ENCODE measurements at places on chromosomes 6 and 20.

GRCh38 chr6:5261545-5262109, 314 bp downstream of the FARS2 start:
- no peak for DNase-seq

DNA sequence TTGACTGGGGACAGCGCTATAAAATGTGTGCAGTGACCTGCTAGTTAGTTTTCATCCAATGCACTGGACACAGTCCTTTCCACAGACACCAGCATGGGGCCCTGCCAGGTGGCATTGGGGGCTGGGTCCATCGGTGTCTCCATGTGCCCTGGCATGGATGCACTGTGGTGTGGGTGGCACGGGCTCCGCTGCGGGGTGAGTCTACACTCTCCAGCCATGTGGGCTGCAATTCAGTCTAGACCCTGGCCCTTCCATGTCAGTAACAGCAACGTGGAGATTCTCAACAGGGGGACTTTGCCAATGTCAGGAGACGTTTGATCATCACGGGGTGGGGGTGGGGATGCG, 100.0 kb downstream of the RAMACL start:
- DNase-seq: no peak

- no peak for DNase-seq
Measured at GRCh38 chr6:92479831-92480230, 939.5 kb downstream of the EPHA7 start.

DNA sequence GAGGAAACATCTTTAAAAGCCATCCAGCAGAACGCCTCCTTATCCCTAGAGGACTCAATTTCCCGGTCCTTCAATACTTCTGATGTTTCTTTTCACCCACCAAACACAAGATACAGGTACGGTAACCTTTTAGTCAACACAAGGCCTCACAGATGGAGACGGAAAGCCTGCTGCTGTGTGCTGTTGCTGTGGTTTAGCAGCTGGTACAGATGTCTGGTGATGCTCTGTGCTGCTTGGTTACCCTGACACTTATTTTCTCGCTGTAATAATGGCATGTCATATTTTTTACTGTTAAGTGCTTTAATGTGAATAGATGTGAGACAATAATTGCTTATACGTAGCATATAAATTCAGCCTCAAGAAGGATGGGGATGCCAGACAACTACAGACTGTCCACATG, 25.3 kb downstream of the GMDS start:
- DNase-seq: no peak

DNA sequence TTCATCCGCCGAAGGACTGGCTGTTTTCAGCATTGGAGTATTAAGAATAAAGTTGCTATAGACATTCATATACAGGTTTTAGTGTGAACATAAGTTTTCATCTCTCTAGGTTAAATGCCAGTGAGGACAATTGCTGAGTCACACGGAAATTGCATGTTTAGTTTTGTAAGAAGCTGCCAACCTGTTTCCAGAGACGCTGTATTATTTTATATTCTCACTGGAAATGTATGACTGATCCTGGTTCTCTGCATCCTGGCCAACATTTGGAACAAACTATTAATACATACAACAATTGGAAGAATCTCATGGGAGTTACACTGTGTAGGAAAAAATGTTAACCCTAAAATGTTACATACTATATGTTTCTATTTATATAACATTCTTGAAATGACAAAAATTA, 16.7 kb upstream of the TGM6 start:
- DNase-seq: no peak

DNA sequence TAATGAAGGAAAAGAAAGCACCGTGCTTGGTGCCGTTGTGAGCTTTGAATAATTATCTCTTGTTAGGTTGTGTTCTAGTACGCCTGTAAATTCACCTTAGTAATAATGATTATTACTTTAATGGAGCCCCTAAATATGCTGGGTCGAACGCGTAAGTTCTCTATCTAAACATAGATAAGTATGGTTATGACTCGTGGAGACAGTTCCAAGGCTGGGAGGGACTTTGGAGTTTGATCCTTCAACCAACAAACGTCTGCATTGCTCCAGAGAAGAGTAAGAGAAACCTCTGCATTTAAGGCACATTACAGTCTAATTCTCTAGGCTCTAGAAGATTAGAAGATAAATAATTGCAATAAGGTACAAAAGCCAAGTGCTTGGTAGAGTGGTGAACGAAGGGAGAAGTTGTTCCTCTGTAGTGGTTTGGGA, 514 bp downstream of the ACOT13 start:
- no peak for DNase-seq

DNA sequence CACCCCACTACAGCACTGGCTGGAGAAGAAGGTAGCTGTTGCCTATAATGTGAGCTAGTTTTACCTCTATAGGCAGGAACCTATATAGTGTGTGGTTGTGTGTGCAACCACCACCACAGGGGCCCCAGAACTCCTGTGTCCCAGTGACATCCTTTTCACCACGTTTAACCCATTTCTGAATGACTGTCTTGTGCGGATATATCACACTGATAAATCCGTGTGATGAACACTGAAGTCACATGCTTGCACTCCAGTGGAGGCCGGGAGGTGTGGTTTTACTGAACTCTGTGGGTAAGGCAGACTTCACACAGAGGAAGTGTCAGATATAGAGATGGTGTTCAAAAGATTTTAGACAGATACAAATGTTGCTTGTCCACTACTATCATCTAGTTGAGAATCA, 32.5 kb downstream of the SDHAF4 start:
- no peak for DNase-seq

GRCh38 chr20:24773751-24774201, 175.3 kb upstream of the CST7 start:
- DNase-seq: peak; percentile 55

- DNase-seq: no peak
Measured at GRCh38 chr20:57291003-57291402, 24.6 kb upstream of the BMP7 start.

DNA sequence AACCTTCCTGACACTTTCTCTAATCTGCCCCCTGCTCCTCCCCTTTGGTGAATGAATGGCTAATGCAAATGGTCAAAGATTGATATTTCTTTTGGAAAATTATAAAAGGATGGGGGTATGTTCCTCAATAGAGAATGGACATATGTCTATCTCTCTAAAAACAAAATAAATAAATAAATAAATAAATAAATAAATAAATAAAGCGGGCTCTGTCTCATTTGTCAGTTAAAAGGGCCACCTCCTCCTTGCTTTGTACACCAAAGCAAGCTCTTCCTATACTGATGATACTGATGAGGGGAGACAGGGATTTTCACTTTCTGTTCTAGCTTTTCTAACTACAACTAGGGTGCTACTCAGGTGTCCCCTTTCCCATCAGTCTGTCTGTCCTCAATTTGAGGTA, 135.5 kb upstream of the SPACA1 start:
- no peak for DNase-seq

DNA sequence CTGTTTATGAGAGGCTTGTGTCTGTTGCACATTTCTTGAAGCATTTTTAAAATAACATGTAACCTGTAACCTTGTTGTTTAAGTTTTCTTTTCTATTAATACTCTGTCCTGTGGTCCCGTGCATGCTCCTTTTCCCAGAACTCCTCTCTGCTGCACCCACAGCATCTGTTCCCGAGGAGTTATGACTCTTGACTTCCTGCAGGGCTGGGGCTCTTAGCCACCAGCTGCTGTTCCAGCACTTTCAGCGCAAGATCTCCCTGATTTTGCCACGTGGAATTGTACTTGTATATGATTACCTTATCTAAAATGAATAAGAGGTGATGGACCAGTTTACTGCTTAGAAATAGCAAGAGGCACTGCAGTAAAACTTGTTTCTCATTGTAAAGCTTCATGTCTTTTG, 150.6 kb downstream of the QKI start:
- DNase-seq: no peak

GRCh38 chr6:39335780-39336545, 13.5 kb upstream of the KCNK16 start:
- DNase-seq: no peak

GRCh38 chr6:153976921-153977693, 61.9 kb upstream of the OPRM1 start:
- DNase-seq: peak; percentile 39

GRCh38 chr6:17709476-17709875, 2.8 kb upstream of the NUP153 start:
- no peak for DNase-seq

GRCh38 chr6:128855581-128856085, 27.3 kb upstream of the LAMA2 start:
- DNase-seq: no peak

GRCh38 chr6:15769511-15770018, 106.7 kb upstream of the DTNBP1 start:
- no peak for DNase-seq

- DNase-seq: no peak
Measured at GRCh38 chr6:74899416-74899815, 306.4 kb downstream of the COL12A1 start.

DNA sequence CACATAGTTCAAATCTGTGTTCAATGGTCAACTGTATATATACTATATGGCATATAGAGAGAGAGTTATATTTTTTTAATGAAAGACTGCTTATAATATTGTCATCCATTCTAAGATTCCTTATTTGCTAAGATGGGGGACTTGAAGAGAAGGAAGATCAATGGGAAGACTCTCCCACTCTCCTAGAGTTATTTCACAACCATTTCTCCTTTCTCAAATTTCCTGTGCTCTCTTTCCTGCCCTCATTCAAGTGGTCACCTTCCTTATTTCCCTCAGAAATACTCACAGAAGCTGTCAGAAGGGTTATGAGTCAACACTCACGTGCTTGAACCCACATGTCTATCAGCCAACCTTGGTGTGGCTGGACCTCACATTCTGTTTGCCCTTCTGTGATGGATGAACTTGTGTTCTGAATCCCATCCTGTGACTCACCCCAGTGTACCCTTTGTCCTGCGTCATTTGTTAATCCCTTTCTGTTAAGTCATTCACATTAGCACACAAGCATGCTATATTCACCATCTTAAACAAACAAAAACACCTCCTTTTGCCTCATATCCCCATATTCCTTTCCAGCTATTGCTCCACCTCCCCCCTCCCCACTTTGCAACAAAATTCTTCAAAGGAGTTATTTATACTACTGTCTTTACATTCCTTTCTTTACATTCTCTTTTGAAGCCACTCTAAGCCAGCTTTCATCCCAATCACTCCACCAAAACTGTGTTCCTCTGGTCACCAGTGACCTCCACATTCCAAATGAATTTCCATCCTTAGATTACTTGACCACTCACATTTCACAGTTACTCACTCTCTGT, 279.3 kb upstream of the TCF21 start:
- DNase-seq: peak; percentile 85

- no peak for DNase-seq
Measured at GRCh38 chr20:17628101-17628841, 53.8 kb downstream of the RRBP1 start.

- no peak for DNase-seq
Measured at GRCh38 chr6:136822046-136822375, 381 bp upstream of the PEX7 start.

- no peak for DNase-seq
Measured at GRCh38 chr6:81939766-81940165, 187.3 kb upstream of the TENT5A start.

DNA sequence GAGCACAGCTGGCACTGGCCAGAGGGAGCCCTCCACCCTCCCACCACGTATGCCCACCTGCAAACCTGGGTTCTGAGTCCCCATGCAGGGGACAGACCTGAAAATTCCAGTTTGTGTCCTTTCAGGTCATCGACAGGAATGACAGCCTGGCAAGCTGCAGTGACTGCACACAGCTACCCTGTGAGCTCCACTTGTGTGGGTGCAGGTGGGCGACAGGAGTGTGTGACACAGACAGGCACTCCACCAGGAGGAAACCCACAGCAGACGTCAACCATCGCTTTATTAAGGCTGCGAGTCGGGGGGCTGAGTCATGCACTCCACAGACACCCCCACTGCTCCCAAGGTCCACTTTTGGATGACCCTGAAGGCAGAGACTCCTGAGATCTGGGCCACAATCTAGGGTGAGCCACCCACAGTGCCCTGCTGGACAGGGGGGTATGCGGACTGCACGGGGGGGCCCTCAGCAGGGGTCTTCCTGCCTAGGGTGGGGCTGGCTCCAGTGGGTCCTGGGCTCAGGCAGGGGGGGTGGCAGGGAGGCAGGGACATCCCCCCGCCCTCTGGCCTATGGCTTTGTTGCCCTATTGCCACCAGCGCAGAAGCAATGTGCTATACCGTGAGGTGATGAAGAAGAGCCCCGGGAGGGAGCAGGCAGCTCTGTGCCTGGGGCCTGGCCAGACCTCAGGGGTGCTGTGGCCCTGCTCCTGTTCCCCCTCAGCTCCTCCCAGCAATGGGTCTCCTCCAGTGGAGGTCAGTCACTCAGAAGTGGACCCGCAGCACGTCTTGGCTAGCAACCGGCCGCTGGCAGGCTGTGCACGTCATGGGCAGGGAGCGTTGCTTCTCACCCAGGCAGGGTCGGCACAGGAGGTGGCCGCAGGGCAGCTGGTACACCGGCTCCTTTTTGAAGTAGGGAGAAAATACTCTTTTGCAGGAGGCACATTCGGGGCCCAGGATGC, 25.1 kb upstream of the AVP start:
- DNase-seq: no peak

DNA sequence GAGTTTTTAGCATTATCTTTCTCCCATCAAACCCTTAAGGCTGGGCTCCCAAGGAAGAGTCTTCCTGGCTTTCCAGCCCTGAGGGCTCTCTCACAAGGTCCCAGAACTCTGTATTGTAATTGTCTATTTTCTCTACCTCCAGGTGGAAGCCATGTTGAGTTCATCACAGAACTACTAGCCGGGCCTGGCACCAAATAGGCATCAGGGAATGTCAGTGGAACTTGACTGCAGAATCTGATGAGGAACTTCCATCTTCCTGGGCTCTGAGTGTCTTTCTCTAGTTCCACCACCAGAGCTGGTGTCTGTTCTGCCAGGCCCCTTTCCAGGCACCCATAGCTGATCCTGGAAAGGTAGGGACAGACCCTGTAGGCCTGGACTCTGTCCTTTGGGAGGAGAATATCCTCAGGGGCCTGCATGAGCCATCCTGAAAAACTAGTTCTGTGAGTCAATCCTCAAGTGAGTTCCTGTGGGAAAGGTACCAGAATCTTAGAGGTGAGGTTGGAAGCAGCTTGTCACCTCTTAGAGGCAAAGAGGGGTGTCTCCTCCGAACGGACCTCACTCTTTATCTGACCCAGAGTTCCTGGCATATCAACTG, 11.1 kb upstream of the TOP1 start:
- DNase-seq: no peak

- no peak for DNase-seq
Measured at GRCh38 chr6:45417436-45417835, 39.7 kb upstream of the SUPT3H start.

DNA sequence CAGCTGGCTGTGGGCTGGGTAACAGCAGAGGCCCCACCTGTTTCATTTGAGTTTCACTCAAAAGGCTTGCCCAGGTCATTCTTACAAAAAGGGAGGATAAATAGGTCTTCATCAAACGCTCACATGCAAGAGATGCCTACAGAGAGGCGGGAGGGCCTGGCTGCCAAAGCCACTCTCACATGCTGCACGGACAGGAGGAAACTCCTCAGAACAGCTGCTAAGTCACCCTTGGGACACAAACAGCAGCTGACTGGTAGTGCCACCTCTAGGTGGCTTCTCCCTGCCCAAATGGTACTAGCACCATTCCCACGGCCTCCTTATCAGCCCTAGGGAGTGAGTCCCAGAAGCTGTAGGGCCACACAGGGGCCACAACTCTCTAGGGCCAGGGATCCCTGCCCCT, 23.8 kb downstream of the SLC22A23 start:
- DNase-seq: no peak

- no peak for DNase-seq
Measured at GRCh38 chr6:20490591-20490990, 43.7 kb upstream of the CDKAL1 start.

All from brain pericyte (primary cell).